ENCODE measurements at places on chromosomes 12 and 14. TPM values are rescaled to one million over a fixed set of nuclear protein-coding genes. Genes with fewer than 3 reads are reported as not detected.

KCNC2 gene
- 4.5 TPM for total RNA-seq

FGD6 gene
- total RNA-seq = 5.5 TPM

PIANP gene
- total RNA-seq = 0.94 TPM

SNX6 gene
- 80.0 TPM for total RNA-seq

MYL2 gene
- not detected for total RNA-seq

ACOT6 gene
- total RNA-seq = 0.59 TPM

TAS2R7 gene
- total RNA-seq = not detected

LAG3 gene
- total RNA-seq = 1.1 TPM

NGB gene
- total RNA-seq = 0.09 TPM

SLC8A3 gene
- total RNA-seq = 0.85 TPM

NPFF gene
- not detected for total RNA-seq

FGF23 gene
- total RNA-seq = 0.22 TPM

SERPINA9 gene
- 0.50 TPM for total RNA-seq

TAS2R10 gene
- 0.50 TPM for total RNA-seq

MIP gene
- total RNA-seq = 0.91 TPM

LBHD2 gene
- total RNA-seq = not detected

ASCL4 gene
- not detected for total RNA-seq

HOXC10 gene
- 0.14 TPM for total RNA-seq

Data from motor neuron (in vitro differentiated cells).